NCI-H69 (cell line): ENCODE measurements at places on chromosomes 12 and 14.

DNA sequence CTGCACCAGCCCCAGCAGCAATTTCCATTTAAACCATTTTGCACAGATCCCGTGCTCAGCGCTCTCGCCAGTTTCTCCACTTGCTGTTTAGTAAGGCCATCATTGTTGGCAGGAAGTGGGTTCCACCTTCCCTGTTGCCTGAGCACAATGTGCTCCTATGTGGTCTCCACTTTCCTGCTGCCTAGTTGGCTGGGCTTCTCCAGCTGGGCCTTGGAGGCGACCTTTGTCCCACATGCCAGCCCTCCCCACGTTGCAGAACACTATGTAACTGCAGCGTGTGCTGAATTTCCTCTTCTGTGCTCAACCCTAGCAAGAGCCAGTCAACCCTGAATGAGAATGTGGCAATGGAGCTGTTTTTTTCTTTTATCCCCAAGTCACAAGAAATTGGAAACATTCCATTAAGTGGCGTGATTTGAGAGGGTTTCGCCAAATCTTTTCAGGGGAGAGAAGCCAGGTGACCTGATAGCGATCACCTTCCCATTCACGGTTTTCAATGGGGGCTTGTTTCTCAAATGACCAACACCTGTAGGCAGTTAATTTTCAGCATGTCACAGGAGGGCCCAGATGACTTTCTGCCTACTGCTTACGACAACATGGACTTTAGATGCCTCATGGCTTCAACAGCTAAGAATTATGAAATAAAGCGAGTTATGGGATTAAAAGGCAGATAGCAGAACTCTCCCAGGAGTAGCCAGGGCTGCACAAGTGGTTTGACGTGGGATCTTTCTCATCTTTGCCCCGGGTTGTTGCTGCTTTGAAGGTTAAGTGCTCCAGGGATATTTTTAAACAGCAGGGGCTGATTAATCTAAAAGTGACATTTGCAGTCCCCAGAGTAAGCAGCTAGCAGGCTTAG is at the start of gene ACACB:
TSS of gene ACACB (plus strand) at position 830 of the 853 bp plus-strand sequence. CDS start 22,819 bp downstream, outside the sequence.
- peak; percentile 43 for DNase-seq

DNA sequence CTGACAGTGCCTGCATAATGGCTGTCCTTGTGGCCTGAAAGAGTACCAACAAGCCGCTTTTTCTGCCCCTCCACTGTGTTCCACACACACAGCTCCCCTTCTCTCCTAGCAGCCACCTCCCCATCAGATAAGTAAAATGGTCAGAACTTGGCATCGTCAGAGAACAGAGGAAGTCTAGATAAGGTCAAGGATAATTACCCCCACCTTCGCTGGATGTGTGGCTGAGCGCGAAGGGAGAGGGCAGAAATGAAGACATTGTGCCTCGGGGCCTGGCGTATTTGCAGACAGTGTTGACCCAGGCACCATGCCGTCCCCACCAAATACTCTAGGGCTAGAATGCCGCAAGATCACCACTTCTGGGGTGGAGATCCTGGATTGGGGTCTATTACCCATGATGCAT is 30.6 kb downstream of the FBXO21 start:
- peak; percentile 43 for DNase-seq

GRCh38 chr12:11875414-11875935 is 195.3 kb upstream of the BCL2L14 start:
- no peak for DNase-seq

GRCh38 chr12:52860102-52860823 is 11.5 kb upstream of the KRT78 start:
- peak; percentile 12 for DNase-seq

GRCh38 chr14:22486675-22487074 is 102.3 kb downstream of the DAD1 start:
- DNase-seq = no peak

GRCh38 chr14:57493467-57494181 is at the start of gene CCDC198:
Gene CCDC198, minus strand, starts transcription at chr14:57493857. Its CDS starts 142 bp downstream, at chr14:57493715.
- no peak for DNase-seq

DNA sequence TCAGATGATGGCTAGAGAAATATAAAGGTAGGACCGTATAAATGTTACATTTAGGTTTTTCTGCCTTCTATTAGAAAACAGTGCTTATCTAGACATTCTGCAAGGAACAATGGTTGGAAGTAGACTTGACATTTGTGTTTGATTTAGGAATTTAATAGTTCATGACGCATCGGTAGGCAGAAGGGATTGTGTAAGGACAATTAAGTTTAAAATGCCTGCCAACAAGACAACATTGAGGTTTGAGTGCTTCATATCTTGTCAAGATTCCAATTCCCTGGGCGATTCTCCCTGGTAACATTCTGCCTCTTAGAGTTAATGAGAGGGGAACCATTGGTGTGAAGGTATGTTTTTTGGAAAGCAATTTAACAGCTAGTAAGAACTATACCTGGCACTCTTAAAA is 186.8 kb upstream of the RBM19 start:
- DNase-seq = no peak
